Hypothalamus (tissue), 51 donors: ENCODE measurements at places on chromosomes 2 and 18.

- DNase-seq, result no peak
Observed at GRCh38 chr2:54617409-54617808, 106.1 kb upstream of the EML6 start.

GRCh38 chr2:174054926-174055325 lies 89.8 kb upstream of the SP3 start:
- DNase-seq, result no peak

DNA sequence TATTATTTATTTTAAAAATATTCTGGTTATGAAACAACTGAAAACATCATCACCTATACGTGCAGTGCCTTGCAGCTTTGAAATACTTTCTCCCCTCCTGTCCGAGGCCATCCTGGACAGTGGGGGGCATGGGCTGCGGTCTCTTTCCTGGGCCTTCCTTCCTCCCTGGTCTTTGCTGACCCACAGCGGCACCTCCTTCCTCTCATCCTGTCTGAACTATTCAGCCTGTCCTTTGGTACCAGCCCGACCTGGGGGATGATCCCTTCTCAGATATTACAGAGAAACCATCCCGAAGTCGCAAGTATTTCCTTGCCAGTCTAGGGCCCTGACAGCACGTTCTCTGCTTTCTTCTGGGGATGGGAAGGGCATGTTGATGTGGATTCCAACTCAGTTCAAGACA lies 736.6 kb upstream of the HS6ST1 start:
- no peak for DNase-seq

DNA sequence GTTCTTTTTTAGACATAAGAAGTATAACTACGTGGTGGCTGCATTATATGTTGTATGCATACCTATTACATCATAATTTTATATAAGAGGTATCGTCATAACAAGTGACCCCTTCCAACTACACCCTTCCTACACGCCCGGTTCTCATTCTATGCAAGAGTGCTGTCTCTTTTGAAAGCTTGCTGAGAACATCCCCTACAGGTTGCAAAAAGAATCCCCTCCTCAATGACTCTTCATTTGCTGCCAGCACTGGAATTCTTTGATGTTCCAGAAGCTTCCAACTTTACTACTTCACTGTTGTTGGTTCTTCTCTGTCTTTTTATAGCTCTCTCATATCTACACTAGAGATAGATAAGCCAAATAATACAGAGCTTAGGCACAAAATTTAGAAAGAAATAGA lies 66.4 kb downstream of the CDH7 start:
- DNase-seq, result no peak

DNA sequence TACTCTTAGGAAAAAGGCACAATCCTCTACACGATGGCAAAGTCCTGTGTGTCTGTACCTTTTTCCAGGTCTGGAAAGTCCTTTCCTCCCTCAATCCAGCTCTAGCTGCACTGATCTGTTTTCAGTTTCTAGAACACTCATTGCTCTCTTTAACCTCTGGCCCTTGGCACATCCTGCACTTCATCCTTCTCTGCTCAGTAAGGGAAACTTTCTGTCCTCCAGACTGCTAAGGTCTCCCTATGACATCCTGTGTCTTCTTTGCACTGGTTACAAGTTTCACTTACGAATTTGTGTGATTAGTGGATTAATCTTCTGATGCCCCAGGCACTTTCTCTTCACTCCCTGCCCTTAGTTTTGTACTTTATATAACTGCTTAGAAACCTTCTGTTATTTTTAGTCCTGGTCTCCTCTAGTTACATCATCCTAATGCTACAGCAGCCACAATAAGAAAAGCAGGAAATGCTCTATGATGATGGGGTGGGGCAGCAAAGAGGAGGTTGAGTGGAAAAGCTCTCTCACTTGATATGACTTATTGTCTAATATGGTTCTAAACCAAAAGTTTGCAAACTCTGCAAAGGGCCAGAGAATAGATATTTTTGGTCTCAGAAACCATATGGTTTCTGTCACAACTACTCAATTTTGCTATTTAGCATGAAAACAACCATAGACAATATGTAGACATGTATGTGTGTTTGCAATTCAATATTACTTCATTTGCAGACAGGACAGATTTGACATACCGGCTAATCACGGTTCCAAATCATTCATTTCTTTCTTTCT lies 568.2 kb downstream of the THSD7B start:
- DNase-seq, result no peak

DNA sequence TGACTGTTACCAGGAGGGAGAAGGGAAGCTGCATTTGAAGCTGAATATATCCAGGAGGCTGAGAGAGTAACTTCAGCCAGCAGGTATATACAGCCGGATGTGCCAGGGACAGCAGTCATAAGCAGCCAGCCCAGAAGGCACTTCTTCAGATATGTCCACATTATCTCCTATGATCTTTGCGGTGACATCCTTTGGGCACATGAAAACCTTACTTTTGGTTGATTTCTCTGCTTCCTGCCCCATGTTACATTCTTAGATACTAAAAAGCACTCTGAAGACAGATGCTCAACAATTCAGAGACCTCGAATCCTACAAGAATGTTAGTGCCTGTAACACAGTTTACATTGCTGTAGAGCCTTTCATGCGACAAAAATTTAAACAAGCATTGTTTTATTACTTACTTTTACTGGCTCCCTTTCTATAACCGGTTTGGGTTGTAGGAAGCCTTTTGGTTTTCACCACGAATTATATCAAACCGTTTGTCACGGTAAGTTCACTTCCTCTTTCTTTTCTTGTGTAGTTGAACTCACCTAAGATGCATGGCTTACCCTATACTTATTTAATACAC lies 50.3 kb upstream of the TLK1 start:
- DNase-seq, result no peak

DNA sequence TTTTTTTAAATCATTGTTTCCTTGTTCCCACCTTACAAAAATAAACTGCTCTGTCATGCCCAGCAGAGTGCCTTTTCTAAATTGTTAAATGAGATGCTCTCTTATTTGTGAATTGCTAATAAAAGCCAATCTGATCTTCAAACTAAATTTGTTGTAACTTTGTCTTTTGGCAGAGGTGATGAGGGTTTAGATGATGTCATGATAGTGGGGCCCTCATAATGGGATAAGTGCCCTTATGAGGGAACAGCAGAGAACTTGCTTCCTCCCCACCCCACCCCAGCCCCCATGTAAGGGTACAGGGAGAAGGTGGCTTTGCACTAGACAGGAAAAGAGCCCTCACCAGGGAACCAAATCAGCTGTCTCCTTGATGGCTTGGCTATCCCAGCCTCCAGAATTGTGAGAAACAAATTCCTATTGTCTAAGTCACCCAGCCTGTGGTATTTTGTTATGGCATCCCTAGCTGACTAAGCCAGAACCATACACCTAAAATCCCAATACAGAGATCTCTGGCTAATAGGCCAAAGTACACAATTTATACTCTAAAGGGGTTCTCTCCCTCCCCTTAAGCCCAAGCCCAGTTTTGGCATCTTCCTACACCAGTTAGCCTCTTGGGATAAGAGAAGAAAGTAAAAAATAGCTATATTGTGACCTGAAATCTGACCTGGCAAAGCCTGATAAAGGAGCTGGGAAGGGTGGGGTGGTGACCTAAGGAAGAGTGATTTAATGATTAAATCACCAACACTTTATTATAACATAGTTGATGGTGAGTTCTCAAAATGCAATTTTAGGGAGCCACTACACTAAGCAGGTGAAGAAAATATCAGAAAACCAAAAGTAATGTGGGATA lies 40.3 kb upstream of the HNRNPA3 start:
- no peak for DNase-seq

- DNase-seq, result no peak
Observed at GRCh38 chr2:67156796-67157195, 240.3 kb upstream of the ETAA1 start.

DNA sequence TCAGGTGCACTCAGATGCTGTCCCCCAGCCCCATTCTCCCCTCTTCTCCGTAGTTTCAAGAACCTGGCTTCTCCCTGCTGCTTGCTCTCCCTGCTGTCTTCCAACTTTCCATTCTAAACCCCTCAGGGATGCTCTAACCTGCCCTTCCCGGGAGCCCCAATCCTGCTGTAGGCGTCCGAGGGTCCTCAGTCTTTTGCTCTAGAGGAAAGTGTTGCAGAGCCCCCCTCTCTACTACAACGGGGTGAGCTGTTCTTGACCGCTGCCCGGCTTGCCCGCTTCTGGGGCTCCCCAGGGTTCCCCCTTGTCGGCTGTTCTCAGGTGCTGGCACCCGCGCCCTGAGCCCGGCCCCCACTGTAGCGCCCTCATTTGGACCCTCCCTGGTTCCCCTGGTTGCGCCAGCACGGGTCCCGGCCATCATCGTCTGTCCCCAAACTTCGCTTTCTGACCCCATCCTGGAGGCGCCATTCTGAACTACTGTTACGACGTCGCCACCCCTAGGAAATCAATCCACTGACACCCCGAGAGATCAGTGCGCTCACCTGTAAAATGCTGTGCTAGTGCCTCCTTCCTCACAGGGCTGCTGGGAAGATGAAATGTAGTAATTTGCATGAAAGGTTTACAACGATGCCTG lies 31.9 kb upstream of the REG3G start:
- DNase-seq, result no peak

- DNase-seq, result no peak
Observed at GRCh38 chr2:17355608-17356329, 162.5 kb downstream of the RAD51AP2 start.

DNA sequence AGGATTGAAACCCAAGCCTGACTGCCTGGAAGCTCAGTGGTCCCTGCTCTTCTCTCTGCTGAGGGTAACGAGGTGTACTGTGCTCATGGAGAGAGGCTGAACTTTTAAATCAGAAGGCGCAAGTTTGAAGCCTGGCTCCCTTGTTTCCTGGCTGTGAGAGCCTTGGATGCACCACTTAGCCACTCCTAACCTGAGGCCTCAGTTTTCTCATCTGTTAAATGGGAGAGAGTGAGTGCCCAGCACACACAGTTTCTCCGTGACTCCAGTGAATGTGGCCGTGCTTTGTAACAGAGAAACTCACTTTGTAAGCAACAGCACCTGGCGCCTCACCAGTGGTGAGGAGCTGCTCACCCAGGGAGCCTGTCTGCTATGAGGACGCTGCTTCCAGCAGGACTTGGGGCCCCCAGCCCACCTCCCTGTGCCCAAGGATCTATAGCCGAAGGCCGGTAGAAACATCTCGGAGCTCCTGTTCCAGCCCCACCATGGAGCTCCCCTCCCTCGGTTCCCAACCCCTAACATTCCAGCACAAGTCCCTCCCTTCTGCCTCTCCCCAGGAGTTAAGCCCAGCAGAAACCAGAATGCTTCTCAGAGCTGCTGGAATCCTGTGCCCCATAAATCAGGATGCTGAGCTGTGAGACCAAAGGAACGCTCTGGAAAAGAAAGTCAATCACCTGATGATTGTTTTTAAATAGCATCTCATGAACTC lies 20.3 kb upstream of the KCNK3 start:
- DNase-seq, result no peak

- DNase-seq, result no peak
Observed at GRCh38 chr2:177467646-177468045, 75.1 kb downstream of the AGPS start.

GRCh38 chr2:127637725-127638252 lies 8.2 kb upstream of the GPR17 start:
- no peak for DNase-seq

GRCh38 chr2:40760071-40760666 lies 308.3 kb upstream of the SLC8A1 start:
- no peak for DNase-seq

GRCh38 chr2:127255146-127255545 lies 35.0 kb upstream of the CYP27C1 start:
- no peak for DNase-seq

DNA sequence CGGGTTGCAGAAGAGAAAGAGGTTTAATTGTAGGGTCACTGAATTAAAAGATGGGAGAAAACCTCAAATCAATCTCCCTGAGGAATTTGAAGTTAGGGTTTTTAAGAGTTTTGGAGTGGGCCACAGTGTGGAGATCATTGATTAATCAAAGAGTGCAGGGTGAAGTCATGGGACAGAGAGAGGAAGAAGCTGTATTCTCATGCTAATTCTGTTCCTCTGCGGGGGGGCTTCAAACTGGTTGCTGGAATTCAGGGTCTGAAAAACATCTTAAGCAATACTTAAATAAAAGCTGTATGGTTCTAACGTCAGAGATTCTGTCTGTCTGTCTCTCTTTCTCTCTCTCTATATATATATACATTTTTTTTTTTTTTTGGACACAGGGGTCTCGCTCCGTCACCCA lies 169.8 kb upstream of the SPATS2L start:
- DNase-seq, result no peak

DNA sequence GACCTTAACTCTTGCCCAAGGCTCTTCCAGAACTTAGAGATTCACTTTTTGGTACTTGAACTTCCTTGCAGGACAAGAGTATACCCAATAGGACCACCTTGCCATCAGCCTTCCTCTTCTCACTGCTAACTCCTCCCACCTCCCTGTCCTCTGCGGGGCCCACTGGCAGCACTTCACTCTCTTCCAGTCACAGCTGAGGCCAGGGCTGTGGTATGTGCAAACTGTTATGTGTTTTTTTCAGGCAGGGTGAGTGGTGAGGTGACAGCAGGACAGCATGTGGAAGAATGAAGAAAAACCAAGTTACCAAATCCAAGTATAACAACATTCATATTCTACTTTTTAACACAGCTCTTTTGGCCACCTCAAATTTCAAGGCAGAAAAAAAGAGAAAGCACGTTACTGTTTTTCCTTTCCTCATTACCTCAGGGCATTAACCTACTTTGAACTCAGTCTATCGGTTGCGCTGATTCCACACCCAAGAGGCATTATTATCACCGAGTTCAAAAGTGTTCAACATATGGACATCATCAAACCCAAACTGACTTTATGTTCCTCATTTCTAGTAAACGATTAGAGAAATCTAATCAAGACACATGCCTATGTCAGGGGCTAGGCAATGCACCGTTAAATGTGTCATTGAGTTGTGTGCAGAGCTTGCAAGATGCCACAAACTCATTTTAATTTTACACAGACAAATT lies 605.2 kb upstream of the SYT4 start:
- DNase-seq, result no peak

GRCh38 chr2:240932001-240932723 lies 26.0 kb downstream of the CROCC2 start:
- no peak for DNase-seq

GRCh38 chr2:212882626-212883025 lies 268.8 kb downstream of the IKZF2 start:
- DNase-seq, result no peak

DNA sequence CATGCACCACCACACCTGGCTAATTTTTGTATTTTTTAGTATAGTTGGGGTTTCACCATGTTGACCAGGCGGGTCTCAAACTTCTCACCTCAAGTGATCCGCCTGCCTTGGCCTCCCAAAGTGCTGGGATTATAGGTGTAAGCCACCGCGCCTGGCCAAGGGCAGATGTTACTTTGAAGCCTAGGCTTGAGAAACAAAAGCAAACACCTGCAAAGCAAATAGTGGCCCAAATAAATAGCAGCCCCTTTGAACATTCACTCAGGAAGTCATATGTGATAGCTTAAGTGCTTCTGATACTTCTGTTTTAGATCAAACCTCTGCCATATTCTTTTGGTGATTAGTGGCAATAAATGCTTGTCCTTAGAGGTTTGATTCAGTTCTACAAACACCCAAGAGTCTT lies 404.5 kb upstream of the SMIM21 start:
- no peak for DNase-seq

DNA sequence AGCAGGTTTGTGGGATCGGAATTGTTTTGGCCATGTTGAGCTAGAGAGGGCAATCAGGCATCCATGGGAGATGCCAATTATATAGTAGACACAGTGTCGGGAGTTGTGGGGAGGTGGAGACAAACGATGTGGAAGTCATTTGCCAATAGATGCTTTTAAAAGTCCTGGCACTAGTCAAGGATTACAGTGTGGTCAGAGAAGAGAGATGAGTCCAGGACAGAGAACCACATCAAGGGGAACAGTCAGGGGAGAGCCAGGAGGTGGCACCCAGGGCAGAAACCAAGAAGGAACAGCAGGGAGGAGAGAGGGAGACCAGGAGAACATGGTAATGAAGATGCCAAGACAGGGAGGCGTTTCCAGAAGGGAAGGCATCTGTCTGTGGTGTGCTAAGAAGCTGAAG lies 81.2 kb downstream of the ARL4C start:
- DNase-seq, result no peak
